ENCODE measurements at places on chromosomes 1 and 21.

DNA sequence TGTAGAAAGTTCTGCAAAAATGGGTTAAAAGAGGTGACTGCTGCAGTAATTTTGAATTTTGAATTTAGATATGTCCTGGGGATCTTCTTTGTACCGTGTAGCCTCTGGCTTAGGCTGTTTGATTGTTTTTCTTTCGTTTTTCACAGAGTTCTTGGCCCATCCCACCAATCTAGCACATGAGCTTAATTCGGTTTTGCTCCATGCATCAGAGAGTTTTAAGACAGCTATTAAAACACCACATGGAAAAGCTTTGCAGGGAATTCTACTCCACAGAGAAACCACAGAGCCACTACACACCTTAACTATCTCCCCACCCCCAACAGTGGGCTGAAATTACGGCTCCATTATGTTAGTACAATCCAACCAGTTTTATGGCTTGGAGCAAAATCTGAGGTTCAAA lies 25.5 kb downstream of the SPAG17 start:
- DNase-seq: no peak

- no peak for DNase-seq
Measured at GRCh38 chr1:44000122-44000665, 8.8 kb downstream of the CCDC24 start.

- DNase-seq: no peak
Measured at GRCh38 chr1:152043870-152044269, 7.1 kb upstream of the S100A11 start.

DNA sequence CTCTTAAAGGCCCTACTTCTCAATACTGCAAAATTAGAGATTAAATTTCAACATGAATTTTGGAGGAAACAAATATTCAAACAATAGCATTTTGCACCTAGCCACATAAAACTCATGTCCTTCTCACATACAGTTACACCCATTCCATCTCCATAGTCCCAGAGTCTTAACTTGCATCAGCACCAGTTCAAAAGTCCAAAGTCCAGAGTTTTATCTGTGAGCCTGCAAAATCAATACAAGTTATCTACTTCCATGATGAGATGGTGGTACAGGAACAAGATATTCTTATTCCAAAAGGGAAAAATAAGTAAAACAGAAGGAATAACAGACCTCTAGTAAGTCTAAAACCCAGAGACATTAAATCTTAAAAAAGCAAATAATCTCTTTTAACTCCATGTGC lies 686.0 kb upstream of the ADGRL4 start:
- no peak for DNase-seq

DNA sequence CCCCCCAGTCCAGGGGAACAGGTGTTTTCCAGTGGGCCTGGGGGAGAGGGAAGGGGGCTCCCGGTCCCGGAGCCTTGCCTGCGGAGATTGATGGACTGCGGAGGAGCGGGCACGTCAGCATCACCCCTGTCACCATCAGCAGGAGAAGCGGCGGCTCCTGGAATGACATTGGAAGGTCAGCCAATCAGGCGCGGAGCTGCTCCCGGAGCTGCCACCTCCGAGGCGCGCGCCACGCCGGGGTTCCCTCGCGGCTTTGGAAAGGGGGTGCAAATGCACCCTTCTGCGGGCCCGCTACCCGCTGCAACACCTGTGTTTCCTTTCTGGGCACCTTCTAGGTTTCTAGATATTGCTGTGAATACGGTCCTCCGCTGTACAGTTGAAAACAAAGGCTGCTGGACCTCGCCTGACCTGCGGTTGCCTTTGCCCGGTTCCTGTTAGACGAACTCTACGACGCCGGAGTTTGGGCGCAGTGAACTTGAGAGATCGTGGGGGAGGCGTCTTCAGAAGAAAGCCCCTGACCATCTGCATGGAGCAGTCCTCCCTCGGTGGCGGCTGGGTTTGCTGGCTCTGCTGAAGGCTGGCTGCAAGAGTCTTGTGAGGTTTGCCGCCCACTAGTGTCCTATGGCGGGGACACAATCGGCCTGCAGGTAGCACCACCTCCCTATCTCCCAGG lies 5.3 kb downstream of the DSCAM start:
- no peak for DNase-seq

All from HTR-8/SVneo (cell line).